Activated CD4-positive, alpha-beta T cell treated with anti-CD3 and anti-CD28 coated beads, Interleukin-2, amount 50 U/mL, for 4 hours (primary cell): ENCODE measurements at places on chromosomes 4 and X.

GRCh38 chr4:1008840-1009541 lies 2.4 kb upstream of the FGFRL1 start:
- DNase-seq, result peak; percentile 32

GRCh38 chr4:27020603-27021002 lies 160.0 kb downstream of the STIM2 start:
- DNase-seq, result no peak

GRCh38 chr4:37541956-37542355 lies 144.2 kb downstream of the RELL1 start:
- no peak for DNase-seq

DNA sequence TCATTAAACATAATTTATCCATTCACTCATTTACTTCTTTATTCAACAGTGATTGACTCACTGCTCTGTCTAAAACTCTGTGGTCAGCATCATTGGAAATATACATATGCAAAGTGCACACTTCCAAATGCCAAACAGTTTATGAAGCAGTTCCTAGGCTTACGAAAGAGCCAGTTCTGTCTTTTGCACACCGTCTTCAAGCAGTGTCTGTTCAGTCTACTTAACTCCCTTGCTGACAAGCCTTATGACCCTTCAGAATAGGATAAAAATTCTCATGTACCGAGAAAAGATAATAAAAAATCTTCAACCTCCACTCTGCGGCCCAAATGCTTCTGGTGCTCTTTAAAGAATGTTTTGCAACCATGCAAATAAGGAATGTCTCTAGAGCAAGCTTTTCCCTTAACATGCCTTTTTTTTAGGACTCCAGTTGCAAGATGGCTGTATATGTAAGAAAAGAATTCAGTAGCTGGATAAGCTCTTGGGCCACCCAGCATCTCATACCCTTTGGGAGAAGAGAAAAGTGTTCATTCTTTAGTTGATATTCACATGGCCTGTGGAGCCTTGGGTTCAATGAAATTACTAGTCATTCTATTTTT lies 1037.0 kb upstream of the SLIT2 start:
- DNase-seq, result no peak

GRCh38 chrX:120468479-120468824 lies 644 bp downstream of the LAMP2 start:
- no peak for DNase-seq

DNA sequence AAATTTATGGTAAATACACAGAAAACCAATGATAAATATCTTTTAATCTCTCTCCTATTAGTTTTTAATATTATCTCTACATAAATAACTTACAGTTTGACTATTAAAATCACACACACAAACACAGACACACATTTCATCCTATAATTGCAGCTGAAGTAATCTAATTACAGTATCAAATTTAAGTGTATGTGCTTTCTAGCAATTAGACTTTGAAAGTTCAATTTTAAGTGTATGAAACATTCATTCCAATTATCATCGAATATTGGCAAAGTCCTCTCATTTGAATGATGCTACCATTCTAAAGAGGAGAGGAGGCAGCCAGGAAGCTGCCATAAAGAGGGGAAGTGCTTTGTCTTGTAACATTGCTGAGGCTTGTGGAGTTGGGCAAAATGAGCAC lies 221.2 kb upstream of the PABPC4L start:
- no peak for DNase-seq

DNA sequence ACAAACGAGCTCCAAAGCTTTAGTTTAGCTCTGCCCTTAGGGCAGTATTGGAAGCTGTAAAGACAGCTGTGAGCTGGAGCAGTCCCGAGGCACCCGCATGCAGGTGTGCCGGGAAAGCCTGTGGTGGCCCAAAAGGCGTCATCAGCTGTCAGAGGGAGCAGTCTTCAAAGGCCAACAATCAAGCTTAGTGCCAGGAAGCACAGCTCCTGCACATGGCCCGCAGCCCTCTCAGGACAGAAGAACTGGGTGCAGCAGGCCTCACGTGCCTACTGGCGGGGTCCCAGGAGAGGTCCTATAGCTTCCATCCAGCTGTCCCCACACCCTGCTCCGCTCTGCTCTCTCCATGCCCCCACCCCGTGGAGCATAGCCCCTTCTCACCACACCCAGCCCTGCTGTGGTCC lies 92.2 kb upstream of the TRIM2 start:
- peak; percentile 40 for DNase-seq

DNA sequence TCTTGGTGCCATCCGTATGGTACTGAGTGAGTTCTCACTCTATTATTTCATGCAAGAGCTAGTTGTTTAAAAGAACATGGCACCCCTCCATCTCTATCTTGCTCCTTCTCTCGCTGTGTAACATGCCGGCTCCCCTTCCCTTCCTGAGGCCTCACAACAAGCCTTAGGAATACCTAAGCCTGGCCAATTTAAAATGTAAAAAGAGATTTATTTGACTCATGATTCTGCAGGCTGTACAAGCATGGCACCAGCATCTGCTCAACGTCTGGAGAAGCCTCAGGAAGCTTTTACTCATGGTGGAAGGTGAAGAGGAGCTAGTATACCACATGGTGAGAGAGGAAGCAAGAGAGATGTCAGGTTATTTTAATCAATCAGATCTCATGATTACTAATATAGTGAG lies 90.4 kb upstream of the NUDT10 start:
- no peak for DNase-seq

DNA sequence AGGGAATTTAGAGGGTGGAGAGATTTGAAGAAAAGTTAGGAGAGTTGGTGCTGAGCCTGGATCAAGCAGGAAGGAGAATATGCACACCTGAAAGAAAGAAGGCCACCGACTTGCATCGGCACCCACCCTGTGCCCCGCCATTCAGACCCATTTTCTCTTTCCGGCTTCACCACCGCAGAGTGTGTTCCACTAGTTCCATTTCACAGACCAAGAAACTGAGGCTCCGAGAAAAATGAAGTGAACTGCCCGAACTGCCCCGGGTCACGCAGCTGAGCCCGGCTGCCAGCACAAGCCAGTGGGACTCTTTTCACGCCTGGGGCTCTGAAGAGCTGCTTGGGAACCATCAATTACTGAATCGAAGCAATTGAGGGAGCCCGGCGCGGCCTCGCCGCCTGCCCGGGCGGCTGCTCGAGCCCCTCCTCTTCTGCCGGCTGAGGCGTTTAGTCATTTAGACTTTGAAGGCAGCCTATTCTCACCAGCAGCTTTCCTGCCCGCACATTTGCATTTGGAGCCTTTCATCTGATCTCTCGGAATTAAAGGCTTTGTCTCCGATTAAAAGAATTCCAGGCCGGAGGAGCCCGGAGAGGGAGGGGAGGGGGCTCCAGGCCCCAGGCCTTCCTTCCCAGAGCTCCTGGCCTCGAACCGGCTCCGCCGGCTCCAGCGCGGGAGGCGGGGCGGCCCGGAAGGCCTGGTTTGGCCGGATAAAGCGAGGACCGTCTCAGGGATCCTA lies 140.2 kb upstream of the PJA1 start:
- no peak for DNase-seq

- DNase-seq, result no peak
These were observed 33.5 kb downstream of the TRMT44 start for GRCh38 chr4:8473920-8474590.

DNA sequence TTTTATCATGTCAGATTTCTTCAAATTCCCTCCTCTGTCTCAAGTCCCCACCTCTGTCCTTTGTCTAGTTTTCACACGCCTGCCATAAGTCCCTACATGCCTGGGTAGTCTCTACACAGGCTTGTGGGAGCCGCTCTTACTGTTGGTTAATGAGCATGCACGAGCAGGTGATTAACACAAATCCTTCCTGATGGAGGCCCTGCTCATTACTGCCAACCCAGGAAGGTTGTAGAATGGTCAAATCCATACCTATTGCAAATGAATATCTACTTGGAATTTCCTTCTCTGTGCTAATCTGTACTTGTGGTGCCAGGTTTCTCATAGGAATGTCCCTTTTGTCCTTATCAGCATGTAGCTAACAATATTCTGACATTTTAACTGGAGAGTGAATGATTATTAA lies 208.4 kb upstream of the HDX start:
- DNase-seq, result no peak
